Muscle of leg (tissue), 16 donors: ENCODE measurements at places on chromosomes 4 and X. TPM values are rescaled to one million over a fixed set of nuclear protein-coding genes. Genes with fewer than 3 reads are reported as not detected.
A peak's percentile ranks its signal among the peaks of the same experiment; 100 is the strongest.

- no peak overlapping the region for H3K4me3 ChIP-seq
- no peaks in the 10 kb centered on the region for H3K36me3 ChIP-seq
- no peaks in the 10 kb centered on the region for H3K4me1 ChIP-seq
- H3K27me3 ChIP-seq: no peaks in the 10 kb centered on the region
- H3K27ac ChIP-seq: no peak overlapping the region
- no peak for DNase-seq
Measured at GRCh38 chr4:85166318-85166717, 199.8 kb upstream of the WDFY3 start.

GRCh38 chr4:141654098-141654497, 17.7 kb downstream of the IL15 start:
- peak; percentile 43 for DNase-seq
- H3K27ac ChIP-seq: no peak overlapping the region
- no peak overlapping the region for H3K4me3 ChIP-seq
- H3K27me3 ChIP-seq: no peaks in the 10 kb centered on the region
- H3K4me1 ChIP-seq: no peaks in the 10 kb centered on the region

PLS3 gene
- 108 TPM for total RNA-seq

DNA sequence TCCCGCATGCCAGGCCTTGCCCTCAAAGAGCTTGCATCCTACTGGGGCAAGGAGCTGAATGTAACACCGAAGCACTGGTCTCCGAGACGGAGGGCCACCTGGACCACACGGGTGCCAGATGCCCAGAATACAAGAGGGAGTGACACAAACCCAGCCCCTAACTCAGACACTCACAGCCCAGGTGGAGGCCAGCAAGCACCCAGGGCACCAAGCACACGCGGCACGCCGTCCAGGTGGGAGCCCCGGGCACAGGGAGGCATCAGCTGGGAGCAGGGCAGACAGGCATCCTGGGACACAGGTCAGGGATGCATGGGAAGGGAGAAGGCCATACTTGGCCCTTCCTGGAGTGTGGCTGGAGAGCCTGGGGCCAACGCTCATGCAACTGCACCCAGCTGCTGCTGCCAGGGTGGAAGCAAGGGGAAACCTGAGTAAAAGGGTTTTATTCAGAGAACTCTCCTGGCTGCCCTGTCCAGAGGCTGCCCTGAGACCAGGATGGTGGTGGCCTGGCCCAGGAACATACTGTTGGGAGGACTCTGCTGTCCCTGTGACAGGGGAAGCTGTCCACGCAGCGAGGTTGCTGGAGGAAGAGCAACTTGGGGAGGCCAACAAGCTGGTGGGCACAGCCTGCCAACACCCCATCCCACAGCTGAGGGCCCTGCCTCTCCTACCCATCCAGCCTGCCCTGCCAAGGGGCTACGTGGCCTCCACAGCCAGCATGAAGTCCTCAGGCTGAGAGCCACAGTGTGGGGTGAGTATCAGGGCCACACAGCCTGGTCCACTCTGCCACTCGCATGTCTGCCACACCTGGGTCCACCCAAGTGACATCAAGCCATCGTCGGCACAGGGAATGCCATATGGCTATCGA, 22.2 kb upstream of the PPP2R2C start:
- peaks cover 11% of the 10 kb centered on the region for H3K27me3 ChIP-seq
- no peak for DNase-seq
- H3K4me1 ChIP-seq: no peaks in the 10 kb centered on the region
- no peak overlapping the region for H3K27ac ChIP-seq
- H3K4me3 ChIP-seq: no peak overlapping the region

DNA sequence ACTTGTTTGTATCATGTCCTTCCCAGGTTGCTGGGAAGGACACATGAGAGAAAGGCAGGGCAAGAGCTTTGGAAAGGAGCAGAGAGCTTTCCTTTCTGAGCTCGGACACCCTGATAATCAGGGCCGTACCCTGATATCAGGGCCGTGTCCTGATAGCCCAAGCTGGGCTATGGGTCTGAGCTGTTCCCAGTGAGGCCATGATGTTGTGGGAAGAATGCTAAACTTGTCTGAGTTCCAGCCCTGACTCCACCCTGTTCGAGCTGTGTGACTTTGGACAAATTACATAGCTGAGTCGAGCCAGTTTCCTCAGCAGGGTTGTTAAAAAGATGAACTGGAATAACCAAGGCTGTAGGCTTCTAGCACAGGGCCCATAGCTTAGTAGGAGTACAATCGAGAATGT, 3.3 kb upstream of the CXCR3 start:
- no peak overlapping the region for H3K27ac ChIP-seq
- no peak overlapping the region for H3K4me3 ChIP-seq
- H3K36me3 ChIP-seq: no peaks in the 10 kb centered on the region
- DNase-seq: peak; percentile 71
- H3K4me1 ChIP-seq: peaks cover 29% of the 10 kb centered on the region
- H3K27me3 ChIP-seq: peaks cover 12% of the 10 kb centered on the region

DNA sequence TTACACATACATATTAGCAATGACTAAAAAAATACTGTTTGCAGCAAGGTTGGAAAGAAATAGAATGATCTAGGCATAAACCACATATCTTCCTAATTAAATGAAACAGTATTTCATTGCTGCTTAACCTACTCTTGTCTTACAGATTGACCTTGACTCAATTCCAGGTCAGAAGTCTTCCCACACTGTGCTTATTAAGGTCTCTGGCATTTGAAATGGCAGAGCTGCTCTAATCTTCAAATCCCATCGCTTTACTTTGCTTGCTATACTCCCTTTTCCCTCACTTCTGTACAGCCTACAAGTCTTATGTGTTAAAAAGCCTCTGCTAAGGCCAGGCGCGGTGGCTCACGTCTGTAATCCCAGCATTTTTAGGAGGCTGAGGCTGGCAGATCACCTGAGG, 424.5 kb downstream of the RPA4 start:
- H3K4me1 ChIP-seq: no peaks in the 10 kb centered on the region
- H3K36me3 ChIP-seq: no peaks in the 10 kb centered on the region
- no peak for DNase-seq

ASB9 gene
- total RNA-seq: 3.6 TPM

- no peaks in the 10 kb centered on the region for H3K36me3 ChIP-seq
- no peak overlapping the region for H3K27ac ChIP-seq
- no peaks in the 10 kb centered on the region for H3K27me3 ChIP-seq
- DNase-seq: no peak
Measured at GRCh38 chr4:71558248-71558647, 219.4 kb downstream of the SLC4A4 start.

SLITRK2 gene
- 0.31 TPM for total RNA-seq

PAGE5 gene
- total RNA-seq: not detected

GRCh38 chrX:30270639-30271038, 23.7 kb downstream of the MAGEB1 start:
- no peak overlapping the region for H3K4me3 ChIP-seq
- DNase-seq: no peak
- no peaks in the 10 kb centered on the region for H3K36me3 ChIP-seq

- DNase-seq: no peak
- H3K4me3 ChIP-seq: no peak overlapping the region
- H3K36me3 ChIP-seq: no peaks in the 10 kb centered on the region
- H3K27ac ChIP-seq: no peak overlapping the region
- peaks cover 6% of the 10 kb centered on the region for H3K27me3 ChIP-seq
Measured at GRCh38 chrX:12292996-12293765, 154.9 kb downstream of the FRMPD4 start.

- no peak for DNase-seq
- no peak overlapping the region for H3K4me3 ChIP-seq
- no peak overlapping the region for H3K27ac ChIP-seq
Measured at GRCh38 chrX:69072486-69073006, 92.7 kb downstream of the PJA1 start.

DNA sequence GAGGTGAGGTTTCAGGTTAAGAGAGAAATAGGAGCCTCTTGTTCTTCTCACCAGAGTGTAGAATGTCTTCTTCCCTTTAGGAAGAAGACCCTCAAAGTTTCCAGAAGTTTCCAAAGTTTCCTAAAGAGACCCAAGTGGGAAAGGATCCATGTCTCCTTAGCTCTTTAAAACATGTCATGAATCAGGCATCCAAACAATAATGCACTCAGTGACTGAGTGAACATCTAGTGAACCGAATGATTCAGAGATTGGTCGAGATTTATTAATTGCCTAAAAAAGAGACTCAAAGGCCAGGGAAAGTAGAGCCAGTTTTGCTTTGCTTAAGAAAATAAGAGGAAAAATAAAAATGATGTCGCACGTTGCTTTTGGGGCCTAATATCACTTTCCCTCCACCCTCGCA, 29.4 kb downstream of the FGF5 start:
- peak; percentile 6 for DNase-seq
- H3K27ac ChIP-seq: no peak overlapping the region
- no peak overlapping the region for H3K4me3 ChIP-seq
- H3K36me3 ChIP-seq: no peaks in the 10 kb centered on the region

GRCh38 chr4:2786152-2786671, 6.7 kb upstream of the SH3BP2 start:
- DNase-seq: no peak
- no peaks in the 10 kb centered on the region for H3K27me3 ChIP-seq
- H3K4me3 ChIP-seq: no peak overlapping the region
- peaks cover 44% of the 10 kb centered on the region for H3K4me1 ChIP-seq

SLC25A6 gene
- total RNA-seq: 137 TPM

CT83 gene
- total RNA-seq: not detected

- H3K4me1 ChIP-seq: peaks cover 4% of the 10 kb centered on the region
- H3K36me3 ChIP-seq: peaks cover 29% of the 10 kb centered on the region
- DNase-seq: no peak
- H3K4me3 ChIP-seq: no peak overlapping the region
- H3K27me3 ChIP-seq: no peaks in the 10 kb centered on the region
Measured at GRCh38 chr4:2712261-2712842, 43.8 kb downstream of the TNIP2 start.

DNA sequence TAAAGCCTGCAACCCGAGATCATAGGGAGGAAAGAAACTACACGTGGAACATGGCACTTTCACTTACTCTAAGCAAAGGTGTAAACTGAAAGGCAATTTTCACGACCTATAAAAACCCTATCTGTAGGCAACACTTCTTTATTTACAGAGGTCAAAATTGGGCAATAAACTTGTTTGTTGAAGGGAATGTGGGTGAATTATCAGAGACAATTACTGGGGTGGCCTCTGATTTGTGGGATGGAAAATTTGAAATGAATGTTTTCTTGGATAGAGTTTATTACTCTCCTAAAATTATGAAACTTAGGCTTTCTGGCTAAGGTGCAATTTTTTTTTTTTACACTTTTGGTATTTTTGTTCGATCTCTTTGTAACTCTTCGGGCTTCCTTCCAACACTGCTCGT, 734.1 kb upstream of the TENM3 start:
- peaks cover 3% of the 10 kb centered on the region for H3K27me3 ChIP-seq
- no peaks in the 10 kb centered on the region for H3K36me3 ChIP-seq
- no peak for DNase-seq
- H3K27ac ChIP-seq: no peak overlapping the region
- H3K4me1 ChIP-seq: no peaks in the 10 kb centered on the region

ERCC6L gene
- total RNA-seq: 1.5 TPM

DNA sequence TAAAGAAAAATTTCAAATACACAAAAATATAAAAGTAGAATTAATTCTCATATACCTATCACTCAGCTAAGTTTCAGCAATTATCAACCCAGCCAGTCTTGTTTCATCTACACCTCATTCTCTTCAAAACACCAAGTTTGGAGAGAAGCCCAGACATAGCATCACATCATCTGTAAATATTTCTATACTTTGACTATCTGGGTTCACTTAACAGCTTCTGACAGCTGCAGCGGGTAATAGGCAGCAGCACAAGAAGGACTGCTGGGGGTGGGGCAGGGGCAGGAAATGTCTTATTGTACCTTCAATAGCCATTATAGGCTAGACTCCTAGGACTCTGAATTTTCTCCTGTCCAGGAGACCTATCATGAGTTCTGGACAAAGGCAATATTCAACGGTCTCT, 54.1 kb downstream of the PHF8 start:
- H3K4me3 ChIP-seq: no peak overlapping the region
- peaks cover 7% of the 10 kb centered on the region for H3K27me3 ChIP-seq
- no peak for DNase-seq
- no peak overlapping the region for H3K27ac ChIP-seq
- no peaks in the 10 kb centered on the region for H3K4me1 ChIP-seq

DNA sequence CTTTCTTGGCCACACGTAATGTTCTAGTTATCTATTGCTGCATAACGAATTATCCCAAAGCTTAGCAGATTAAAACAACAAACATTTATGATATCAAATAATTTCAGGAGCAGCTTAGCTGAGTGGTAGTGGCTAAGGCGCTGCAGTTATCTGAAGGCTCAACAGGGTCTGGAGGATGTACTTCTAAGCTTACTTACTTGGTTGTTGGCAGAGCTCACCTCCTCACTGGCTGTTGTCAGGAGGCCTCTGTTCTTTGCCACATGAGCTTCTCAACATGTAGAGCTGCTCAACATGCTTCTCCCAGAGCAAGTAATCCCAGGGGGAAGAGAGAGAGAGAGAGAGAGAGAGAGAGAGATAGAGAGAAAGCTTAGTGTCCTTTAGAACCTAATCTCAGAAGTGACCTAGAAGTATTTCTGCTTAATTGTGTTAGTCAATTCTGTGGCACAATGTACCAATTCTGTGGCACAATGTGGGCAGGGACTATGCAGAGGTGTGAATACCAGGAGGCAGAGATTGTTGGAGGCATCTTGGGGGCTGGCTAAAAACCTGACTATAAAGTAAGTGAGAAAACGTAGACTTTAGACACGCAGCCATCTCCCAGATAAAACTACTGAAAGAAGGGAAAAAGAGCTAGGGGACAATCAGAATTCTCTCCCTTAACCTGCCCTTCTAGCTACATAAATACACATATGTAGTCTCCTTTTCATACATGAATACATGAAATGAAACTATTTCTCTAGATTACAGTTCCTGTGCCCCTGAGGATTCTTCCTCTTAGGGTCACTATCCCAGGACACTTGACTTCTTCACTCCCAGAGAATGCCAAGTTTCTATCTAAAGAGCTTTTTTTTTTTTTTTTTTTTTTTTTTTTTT, 40.2 kb downstream of the HOPX start:
- no peak overlapping the region for H3K27ac ChIP-seq
- H3K4me3 ChIP-seq: no peak overlapping the region
- no peaks in the 10 kb centered on the region for H3K27me3 ChIP-seq
- no peak for DNase-seq
- no peaks in the 10 kb centered on the region for H3K36me3 ChIP-seq

- no peaks in the 10 kb centered on the region for H3K27me3 ChIP-seq
- H3K27ac ChIP-seq: no peak overlapping the region
- no peaks in the 10 kb centered on the region for H3K36me3 ChIP-seq
- DNase-seq: no peak
- H3K4me3 ChIP-seq: no peak overlapping the region
Measured at GRCh38 chr4:48904101-48904500, 2.5 kb downstream of the OCIAD2 start.

- peaks cover 2% of the 10 kb centered on the region for H3K27me3 ChIP-seq
- no peaks in the 10 kb centered on the region for H3K4me1 ChIP-seq
- DNase-seq: no peak
- H3K27ac ChIP-seq: no peak overlapping the region
- H3K36me3 ChIP-seq: no peaks in the 10 kb centered on the region
Measured at GRCh38 chrX:108671526-108671925, 64.8 kb downstream of the IRS4 start.

GABRQ gene
- 1.2 TPM for total RNA-seq

CYSLTR1 gene
- total RNA-seq: 11.1 TPM

DNA sequence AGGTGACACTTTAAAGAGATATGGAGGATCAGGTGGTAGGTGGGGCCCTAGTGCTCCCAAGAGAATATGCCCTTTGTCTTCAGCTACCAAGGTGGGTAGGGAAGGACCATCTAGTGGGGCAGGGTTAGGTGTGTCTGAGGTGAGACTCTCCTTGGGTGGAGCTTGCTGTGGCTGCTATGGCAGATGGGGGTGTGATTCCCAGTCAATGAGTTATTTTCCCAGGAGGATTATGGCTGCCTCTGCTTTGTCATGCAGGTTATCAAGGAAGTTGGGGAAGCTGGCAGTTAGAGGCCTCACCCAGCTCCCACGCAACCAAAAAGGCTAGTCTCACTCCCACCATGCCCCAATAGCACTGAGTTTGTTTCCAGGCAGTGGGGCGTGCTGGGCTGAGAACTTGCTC, 18.0 kb upstream of the SPIN2A start:
- H3K4me1 ChIP-seq: no peaks in the 10 kb centered on the region
- no peak overlapping the region for H3K27ac ChIP-seq
- no peaks in the 10 kb centered on the region for H3K36me3 ChIP-seq
- no peak for DNase-seq
- H3K4me3 ChIP-seq: no peak overlapping the region
